GM06990 (cell line): ENCODE measurements at places on chromosomes 7 and 10.

- no peak for DNase-seq
Observed at GRCh38 chr10:96309628-96310320, 5.5 kb downstream of the DNTT start.

DNA sequence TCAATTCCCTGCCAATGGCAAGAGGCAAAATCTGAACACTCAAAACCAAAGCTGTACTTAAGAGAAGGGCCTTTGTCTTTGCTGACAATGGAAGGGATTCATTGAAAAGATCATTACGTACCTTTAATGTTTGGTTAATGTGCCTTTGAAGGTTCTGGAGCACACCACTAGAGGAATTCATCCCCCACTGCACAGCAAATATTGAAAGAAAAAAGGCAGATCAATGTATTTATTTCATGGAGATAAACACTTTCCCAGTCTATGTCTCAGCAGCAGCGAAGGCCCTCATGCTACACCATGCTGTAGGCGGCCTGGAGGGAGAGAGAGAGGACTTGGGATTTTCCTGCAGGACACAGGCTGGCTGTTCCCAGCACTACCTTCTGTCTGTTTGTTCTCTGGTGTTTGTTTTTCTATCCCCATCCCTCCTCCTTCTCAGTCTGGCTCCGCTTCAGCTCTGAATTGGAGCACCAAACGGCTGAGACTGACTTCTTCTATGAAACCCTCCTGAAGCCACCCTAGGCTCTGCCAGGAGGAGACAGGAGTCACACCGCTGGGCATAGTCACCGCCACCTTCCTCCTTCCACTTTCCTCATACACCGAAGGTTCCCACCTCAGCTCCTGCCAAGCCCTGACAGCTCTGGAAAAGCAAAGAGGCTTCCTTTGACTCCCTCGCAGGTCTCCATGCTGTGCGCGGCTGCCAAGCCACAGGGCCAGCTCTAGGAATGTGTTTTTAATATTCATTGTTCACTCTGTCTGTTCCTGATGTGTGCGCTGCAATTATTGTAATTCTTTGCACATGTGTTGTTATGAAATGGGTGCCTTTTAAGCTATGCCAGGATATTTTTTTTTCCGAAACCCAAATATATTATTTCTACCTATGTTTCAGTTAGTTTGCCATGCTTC, 301.5 kb downstream of the FZD1 start:
- DNase-seq, result no peak

DNA sequence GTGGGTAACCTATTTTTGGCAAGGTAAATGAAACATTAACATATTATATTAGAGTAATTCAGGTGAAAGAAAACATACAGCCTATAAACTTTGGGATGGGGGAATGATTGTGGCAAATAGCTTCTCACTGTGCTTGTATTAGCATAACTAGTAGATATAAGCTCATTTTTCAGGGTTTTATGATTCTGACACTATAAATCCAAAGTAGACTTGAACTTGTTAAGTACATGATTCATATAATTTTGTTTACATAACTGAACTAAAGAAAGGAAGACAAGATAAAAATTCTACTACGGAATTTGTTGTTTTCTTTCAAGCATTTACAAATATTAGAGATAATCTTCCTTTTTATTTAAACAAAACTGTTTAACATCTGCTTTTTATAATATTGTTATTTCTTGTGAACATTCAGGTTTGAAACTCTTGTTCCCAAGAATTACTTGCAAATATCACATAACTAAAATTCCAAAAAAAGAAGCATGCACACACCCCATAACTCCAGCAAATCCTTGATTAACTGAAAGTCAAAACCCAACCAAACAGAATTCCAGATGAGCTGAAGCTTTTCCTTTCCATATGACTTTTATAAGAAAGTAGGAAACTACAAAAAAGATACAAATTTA, 142.3 kb downstream of the JAZF1 start:
- DNase-seq, result no peak

DNA sequence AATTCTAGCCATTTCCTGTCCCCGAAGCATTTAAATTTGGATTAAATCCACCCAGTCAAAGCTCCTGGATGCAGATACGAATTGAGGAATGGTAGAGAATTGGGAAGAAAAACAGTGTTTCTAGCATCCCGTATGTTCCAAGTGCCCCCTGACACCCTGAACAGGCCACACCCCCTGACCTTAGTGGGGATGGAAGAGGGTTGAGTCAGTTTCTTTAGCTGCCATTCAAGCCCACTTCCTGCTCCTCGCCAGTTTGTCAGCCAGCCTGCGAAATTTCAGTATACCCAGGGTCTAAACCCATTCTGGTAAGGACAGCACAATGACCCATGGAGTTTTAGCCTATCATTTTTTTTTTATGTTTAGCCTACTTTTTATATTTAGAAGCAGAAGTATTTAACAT, 101.1 kb downstream of the PKD1L1 start:
- no peak for DNase-seq
